Activated CD4-positive, alpha-beta T cell treated with anti-CD3 and anti-CD28 coated beads, Interleukin-2, amount 10 ng/mL, durations not matched to agents 7 days and 5 days (primary cell): ENCODE measurements at places on chromosomes 2 and 18. TPM values are rescaled to one million over a fixed set of nuclear protein-coding genes. Genes with fewer than 3 reads are reported as not detected.

DNA sequence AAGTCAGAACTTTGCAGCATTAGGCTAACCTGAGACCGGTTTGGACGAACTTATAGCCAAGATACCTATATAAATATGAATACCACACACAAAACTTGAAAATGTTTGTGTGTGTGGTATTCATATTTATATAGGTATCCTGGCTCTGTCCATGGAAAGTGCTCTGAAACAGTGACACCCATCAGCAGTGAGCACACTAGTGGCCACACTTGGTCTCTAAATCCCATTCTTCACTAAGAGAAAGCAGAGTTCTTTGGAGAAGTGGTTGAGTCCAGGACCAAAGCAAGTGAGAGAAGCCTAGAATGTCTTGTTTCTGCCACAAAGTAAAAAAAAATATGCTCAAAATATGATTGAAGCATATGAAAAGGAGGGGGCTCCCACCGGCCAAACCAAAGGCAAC, 146.5 kb downstream of the TWIST2 start:
- H3K36me3 ChIP-seq: no peaks in the 10 kb centered on the region
- H3K4me1 ChIP-seq: no peaks in the 10 kb centered on the region
- DNase-seq: no peak
- H3K27me3 ChIP-seq: peaks cover 10% of the 10 kb centered on the region

Gene SUCLG1
- 79.7 TPM for total RNA-seq

- H3K27me3 ChIP-seq: peaks cover 3% of the 10 kb centered on the region
- H3K36me3 ChIP-seq: no peaks in the 10 kb centered on the region
- no peak for DNase-seq
Measured at GRCh38 chr2:84158605-84159004, 300.5 kb downstream of the SUCLG1 start.

Gene SERPINB8
- 5.3 TPM for total RNA-seq

DNA sequence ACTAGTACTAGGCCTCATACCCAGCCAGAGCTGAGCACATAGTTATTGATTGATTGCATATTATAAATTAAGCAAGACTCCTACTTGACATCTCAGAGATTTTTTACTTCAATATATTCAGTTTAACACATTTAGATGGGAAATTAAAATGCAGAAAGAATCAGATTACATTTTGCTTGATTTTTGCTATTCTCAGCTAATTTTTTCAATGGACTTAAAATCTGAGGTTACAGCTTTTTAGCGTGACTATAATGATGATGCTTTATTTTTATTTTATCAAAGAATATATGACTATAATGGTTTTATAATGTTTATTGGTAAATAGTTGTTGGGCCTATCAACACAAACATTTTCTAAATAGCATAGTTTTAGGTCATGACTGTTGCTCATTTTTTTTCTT, 493.0 kb upstream of the CNTNAP5 start:
- no peak overlapping the region for H3K4me3 ChIP-seq
- no peak overlapping the region for H3K27ac ChIP-seq
- H3K4me1 ChIP-seq: no peaks in the 10 kb centered on the region
- H3K27me3 ChIP-seq: no peaks in the 10 kb centered on the region

Gene CCDC141
- 14.6 TPM for total RNA-seq

Gene CAPG
- total RNA-seq: 387 TPM

- no peaks in the 10 kb centered on the region for H3K27me3 ChIP-seq
- no peak overlapping the region for H3K4me3 ChIP-seq
- DNase-seq: no peak
- H3K4me1 ChIP-seq: no peaks in the 10 kb centered on the region
Measured at GRCh38 chr2:228474466-228474865, 293.0 kb upstream of the SPHKAP start.

DNA sequence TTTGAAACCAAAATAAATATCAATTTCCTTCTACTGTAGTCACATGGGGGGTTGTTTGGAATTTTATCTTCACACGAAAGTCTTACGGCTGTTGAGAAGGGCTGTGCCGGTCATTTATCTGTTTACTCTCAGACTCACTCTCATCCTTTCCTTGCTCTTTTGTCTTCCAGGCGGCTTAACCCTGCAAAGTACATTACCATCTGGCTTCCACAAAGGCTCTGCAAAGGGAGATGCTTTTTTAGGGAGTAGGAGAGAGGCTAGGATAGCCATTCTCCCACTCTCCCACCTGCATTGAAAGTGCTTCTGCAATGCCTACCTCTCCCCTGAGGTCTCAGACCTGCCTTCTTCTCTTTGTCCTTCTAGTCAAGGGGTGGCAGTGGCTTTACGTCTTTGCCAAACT, 247.6 kb downstream of the MEIS1 start:
- DNase-seq: no peak
- no peak overlapping the region for H3K4me3 ChIP-seq
- H3K36me3 ChIP-seq: no peaks in the 10 kb centered on the region
- no peaks in the 10 kb centered on the region for H3K27me3 ChIP-seq

Gene BMP10
- not detected for total RNA-seq

DNA sequence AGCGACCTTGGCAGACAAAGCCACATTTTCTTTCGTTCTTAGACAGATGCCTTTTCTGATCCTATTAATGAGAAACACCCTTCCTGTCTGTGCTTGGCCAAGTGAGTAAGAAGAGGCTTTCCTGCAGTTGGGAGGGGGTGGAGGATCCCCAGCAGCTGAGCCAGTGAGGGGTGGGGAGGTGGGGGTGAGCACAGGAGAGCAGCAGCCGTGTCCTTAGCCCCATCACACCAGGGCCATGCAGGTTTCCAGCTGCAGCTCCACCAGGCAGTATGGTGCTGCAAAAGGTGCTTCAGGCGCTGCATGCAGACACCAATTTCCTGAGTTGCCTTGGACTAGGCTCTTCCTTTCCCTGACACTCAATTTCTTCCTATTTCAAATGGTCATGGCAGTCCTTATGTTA, 123.3 kb upstream of the SIX2 start:
- DNase-seq: no peak
- no peak overlapping the region for H3K27ac ChIP-seq
- no peaks in the 10 kb centered on the region for H3K4me1 ChIP-seq

DNA sequence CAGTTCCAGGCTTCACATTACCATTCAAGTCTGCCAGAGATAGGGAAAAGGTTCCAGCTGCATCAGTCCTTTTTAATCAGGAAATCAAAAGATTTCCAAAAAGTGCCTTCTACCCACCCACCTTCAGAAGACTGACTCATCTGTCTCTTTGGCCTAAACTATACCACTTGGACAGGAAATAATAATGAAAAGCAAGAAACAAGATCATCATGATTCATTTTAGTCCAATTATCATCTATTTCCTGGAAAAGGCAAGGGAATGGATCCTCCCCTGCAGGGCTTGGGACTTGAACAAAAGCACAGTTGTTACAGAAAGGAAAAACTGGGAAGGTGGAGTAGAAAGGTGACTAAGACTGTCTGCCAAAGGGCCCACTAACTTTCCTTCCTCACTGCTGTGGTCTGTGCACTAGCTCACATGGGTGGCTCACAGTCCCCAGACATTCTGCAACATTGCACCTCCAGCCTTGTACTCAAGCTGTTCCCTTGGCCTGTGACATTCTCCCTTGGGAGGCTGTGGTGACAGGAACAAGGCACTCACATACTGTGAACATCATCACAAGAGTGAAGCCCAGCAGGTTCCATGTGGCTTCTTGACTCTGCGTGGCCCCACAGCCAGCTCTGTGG, 75.3 kb downstream of the VSNL1 start:
- no peaks in the 10 kb centered on the region for H3K36me3 ChIP-seq
- H3K27ac ChIP-seq: no peak overlapping the region
- no peak for DNase-seq

Gene NLRC4
- total RNA-seq: not detected

- H3K27ac ChIP-seq: no peak overlapping the region
- H3K36me3 ChIP-seq: no peaks in the 10 kb centered on the region
- peaks cover 10% of the 10 kb centered on the region for H3K27me3 ChIP-seq
- H3K4me1 ChIP-seq: peaks cover 16% of the 10 kb centered on the region
- no peak for DNase-seq
Measured at GRCh38 chr2:206521115-206521514, 77.8 kb downstream of the ADAM23 start.

Gene IL36RN
- not detected for total RNA-seq

GRCh38 chr2:6966446-6966940, 49.3 kb downstream of the RNF144A start:
- no peak overlapping the region for H3K27ac ChIP-seq
- peaks cover 19% of the 10 kb centered on the region for H3K4me1 ChIP-seq
- no peaks in the 10 kb centered on the region for H3K27me3 ChIP-seq
